Temporal lobe (tissue), 4 donors: ENCODE measurements at places on chromosomes 1 and 21. TPM values are rescaled to one million over a fixed set of nuclear protein-coding genes. Genes with fewer than 3 reads are reported as not detected.

Gene VAMP3
- total RNA-seq, result 24.8 TPM

Gene GJB3
- total RNA-seq, result not detected

Gene PRR9
- 0.49 TPM for total RNA-seq

Gene IFNLR1
- total RNA-seq, result under 0.01 TPM

Gene LCK
- not detected for total RNA-seq
